Activated T-cell treated with anti-CD3 and anti-CD28 coated beads, Interleukin-2, amount 50 U/mL, for 4 hours (primary cell): ENCODE measurements at places on chromosomes 2 and 18. TPM values are rescaled to one million over a fixed set of nuclear protein-coding genes. Genes with fewer than 3 reads are reported as not detected.
A peak's percentile ranks its signal among the peaks of the same experiment; 100 is the strongest.

The DPP4 gene
- 15.3 TPM for total RNA-seq

The NTSR2 gene
- not detected for total RNA-seq

The MC2R gene
- total RNA-seq: not detected

The NGEF gene
- total RNA-seq: 0.11 TPM

The SPEG gene
- total RNA-seq: 0.74 TPM

The NAPG gene
- 28.9 TPM for total RNA-seq

GRCh38 chr2:202009019-202009481 lies 24.6 kb upstream of the FZD7 start:
- no peak for DNase-seq

DNA sequence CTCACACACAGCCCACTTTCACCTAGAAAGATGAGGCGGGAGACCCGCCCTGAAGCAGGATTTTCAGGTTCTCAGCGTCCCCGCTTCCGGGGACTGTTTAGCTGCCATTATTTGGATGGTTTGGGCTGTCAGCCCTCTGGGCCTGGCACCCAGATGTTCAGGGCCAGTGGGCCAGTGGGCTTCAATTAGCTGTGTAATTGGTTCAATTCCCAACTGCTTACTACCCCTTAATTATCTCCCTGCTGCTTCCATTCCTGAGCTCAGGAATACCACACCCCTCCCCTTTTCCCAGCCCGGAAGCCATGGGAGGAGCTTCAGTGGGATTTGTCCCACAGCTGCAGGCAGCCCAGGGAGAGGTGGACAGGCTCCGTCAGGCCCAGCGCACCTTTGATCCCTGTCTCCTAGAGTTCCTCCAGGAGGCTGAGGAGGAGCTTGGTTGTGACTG lies 114.1 kb upstream of the MYCN start:
- no peak for DNase-seq

- DNase-seq: no peak
Measured at GRCh38 chr2:19580830-19581229, 222.4 kb upstream of the OSR1 start.

- no peak for DNase-seq
Measured at GRCh38 chr2:12441750-12442475, 274.8 kb upstream of the TRIB2 start.

- DNase-seq: no peak
Measured at GRCh38 chr18:75240433-75240832, 29.8 kb downstream of the TSHZ1 start.

- DNase-seq: no peak
Measured at GRCh38 chr2:108958002-108958401, 31.0 kb downstream of the EDAR start.

DNA sequence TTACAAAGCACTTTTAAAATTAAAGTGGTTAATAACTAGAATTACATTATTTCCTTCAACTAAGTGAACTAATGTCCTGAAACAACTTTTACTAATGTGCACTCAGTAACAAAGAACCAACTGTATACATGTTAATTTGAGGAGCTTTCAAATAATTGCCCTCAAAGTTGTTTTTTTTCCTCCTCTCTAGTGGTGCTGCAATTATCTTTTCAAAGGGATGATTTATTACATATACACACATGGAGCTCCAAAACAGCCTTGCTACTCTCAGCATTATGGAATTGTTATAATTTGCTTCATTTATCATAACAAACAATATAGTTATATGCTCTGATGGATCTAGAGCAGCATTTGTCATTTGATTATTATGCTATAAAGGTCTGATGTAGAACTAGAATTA lies 246.3 kb upstream of the RASGRP3 start:
- DNase-seq: no peak

DNA sequence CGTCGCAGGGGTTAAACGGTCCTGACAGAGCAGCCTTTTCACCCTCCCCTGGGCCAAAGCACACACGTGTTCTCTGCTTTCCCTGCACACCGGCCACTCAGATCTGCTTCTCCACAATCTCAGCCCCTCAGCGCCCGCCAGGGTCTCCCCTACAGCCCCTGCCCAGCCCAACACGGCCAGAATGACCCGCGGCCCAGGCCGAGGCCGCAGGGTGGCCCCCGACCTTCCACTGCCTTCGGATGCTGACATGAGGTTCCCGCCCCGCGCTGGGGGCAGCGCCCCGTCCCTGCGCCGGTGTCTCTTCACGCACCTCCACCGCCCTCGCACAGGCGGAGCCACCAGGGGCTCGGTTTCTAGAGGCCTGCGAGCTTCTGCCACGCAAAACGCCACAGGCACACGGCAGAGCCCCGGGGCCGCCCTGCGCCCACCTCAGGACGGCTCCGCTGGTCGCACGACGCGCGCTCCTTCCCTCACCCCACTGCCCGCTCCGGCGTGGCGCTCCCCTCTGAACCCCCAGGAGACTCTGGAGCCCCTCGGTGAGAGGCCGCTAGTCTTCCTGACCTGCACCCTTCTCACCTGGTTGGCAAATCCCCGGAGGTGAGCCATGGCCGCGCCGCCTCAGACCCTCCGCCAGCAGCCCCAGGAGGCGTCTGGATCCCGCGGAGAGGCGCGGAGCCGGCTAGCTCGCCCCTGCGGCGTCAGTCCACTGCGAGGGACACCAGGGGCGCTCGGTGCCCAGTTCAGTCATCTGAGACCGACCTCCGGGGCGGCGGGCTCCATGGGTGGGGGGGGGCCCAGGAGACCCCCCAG lies 749 bp downstream of the STK25 start:
- DNase-seq: peak; percentile 20

GRCh38 chr2:85017411-85018048 lies 46.6 kb downstream of the KCMF1 start:
- DNase-seq: no peak

GRCh38 chr2:15313657-15314056 lies 247.5 kb downstream of the NBAS start:
- DNase-seq: no peak

DNA sequence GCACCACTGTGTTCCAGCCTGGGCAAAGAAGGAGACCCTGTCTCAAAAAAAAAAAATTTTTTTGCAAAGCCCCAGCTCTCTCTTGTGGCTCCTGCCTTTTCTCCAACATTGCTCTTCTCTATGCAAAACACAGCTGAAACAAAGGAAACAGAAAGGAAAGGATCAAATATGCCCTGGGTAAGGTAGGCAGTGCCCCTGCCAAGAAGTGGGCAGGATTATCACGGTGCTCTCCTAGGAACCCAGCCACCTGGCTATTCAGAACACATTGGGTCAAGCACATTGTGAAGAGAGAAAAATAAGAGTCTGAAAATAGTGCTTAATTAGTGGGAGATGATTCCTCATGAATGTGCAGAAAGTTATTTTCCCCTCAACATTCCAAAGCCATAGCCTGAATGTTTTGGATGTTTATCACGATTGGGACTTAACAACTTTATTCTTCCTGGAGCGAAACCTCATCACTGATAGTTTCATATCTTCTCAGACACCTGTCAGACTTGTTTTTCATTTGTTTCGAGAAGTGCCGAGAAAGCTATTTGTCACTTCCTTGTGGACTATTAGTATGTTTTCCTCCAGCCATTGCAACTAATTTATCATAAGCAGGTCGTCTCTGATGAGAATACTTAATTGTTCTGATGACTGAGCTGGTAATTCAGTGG lies 42.7 kb upstream of the RPL31 start:
- DNase-seq: no peak

DNA sequence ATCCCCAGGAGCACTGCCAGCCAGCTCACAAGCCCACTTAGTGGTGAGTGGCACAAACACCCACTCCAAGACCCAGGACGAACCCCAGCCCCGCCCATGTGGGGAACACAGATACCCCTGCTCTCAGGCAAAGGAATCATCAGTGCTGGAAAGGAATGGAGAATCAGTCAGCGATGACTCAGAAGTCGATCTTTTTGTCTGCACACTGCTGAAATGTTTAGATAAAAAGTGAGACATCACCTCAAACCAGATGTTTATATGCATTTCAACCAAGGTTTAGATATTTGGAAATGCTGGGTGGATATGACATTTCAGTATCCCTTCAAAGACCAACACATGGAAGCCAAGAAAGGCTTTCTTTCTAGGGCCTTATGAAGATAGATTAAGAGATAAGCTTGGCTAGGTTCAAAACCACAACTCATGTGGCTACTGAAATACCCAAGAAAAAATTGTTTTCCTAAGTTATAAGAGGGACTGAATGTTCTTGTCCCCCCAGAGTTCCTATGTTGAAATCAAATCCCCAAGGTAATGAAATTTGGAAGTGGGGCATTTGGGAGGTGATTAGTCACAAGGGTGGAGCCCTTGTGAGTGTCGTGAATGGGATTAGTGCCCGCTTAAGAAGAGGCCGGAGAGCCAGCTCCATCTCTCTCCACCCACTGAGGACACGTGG lies 43.7 kb downstream of the POU3F3 start:
- no peak for DNase-seq

- no peak for DNase-seq
Measured at GRCh38 chr2:32136097-32136496, 29.6 kb upstream of the SLC30A6 start.

GRCh38 chr18:28960146-28960545 lies 783.2 kb upstream of the CDH2 start:
- DNase-seq: no peak

DNA sequence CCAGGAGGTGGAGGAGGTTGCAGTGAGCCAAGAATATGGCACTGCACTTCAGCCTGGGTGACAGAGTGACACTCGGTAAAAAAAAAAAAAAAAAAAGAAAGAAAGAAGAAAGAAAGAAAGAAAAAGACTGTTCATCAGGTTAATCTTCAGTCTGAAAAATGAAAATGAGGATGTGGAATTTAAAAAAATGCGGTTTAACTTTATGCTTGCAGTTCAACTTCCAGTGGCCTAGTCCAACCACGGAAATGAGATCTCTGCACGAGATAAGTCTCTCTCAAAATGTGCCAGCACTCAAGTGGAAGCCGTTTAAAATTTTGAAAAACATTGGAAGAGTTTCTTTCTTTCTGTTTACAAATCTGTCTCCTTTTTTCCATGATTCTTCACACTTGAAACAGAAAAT lies 112.1 kb downstream of the DOCK10 start:
- DNase-seq: no peak

DNA sequence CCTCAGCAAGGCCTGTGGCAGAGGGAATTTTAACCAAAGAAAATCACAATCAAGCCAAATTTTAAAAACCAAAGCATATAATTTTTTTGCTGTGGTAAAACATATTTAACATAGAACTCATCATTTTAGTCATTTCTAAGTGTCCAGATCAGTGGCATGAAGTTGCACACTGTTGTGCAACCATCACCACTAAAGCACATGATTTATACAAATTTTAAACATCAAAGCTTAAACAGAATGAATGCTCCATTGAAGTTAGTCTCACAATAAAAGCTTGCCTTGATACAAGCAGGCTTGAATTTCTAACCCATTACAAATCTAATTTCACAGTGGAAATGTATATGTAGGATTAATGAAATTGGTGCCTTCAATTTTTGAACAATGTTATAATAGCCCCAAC lies 31.2 kb downstream of the FTCDNL1 start:
- DNase-seq: no peak

DNA sequence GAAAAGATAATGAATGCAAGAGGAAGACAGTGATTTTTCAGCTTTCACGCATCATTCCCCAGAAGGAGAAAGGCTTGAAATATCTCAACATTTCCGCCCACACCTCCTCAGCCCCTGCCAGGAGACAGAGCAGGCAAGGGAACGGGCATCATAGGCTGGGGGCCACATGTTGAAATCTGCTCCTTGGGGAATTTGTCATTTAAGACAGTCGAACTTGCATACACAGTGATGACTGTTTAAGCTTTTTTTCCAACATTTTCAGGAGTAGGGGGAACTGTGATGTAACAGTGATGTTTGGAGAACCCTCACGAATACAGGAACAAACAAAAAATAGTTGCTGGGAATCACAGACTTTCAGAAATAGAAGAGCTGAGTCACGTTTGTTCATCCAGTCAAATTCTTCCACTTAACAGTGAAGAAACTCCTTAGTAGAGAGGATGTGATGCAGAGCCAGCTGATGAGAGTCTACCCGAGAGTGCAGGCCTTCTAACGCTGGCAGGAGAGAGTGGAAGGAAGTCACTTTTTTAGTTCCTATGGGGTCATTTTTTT lies 266.8 kb downstream of the ALPK2 start:
- DNase-seq: no peak

DNA sequence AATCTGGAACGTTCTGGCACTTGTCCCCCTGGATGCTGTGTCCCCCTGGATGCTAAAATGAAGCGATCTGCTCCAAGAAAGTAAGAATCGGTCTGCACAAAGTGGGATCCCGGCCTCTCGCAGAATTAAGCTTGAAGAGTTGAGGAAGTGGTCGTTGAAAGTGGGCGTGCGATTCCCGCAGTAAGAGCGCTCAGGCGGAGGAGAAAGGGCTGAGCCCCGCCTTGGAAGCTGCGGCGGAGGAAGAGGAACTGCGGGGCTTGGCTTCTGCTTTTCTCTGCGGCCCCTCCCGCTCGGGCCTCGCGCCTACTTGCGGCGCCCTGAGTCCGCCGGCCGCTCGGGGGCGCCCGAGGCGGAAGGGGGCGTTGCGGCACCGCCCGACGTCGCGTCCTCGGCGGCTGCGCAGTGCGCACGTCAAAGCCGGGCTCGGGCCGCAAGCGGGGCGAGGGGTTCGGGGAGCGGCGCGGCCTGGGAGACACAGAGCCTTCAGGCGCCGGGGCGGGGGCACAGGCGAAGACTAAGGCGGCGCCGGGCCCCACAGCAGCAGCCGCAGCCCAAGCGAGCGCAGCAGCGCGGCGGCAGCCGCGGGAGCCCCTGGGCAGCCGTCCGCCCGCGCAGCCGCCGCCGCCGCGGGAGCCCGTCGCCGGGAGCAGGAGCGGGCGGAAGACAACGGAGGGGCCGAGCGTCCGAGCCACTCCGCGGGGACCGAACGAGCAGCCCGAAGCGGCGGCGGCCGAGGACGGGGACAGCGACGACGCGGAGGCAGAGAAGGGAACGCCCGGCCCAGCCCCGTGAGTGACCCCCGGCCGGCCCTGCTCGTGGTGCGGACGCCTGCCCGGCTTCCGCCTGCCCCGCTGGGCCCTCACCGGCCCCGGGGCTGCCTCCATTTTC lies at the start of gene CAB39:
CAB39 (plus strand) TSS at position 400 of the 888 bp plus-strand sequence. CDS start 47,160 bp downstream, outside the sequence.
- DNase-seq: peak; percentile 82

GRCh38 chr2:240579071-240579762 lies 7.3 kb upstream of the CAPN10 start:
- no peak for DNase-seq

DNA sequence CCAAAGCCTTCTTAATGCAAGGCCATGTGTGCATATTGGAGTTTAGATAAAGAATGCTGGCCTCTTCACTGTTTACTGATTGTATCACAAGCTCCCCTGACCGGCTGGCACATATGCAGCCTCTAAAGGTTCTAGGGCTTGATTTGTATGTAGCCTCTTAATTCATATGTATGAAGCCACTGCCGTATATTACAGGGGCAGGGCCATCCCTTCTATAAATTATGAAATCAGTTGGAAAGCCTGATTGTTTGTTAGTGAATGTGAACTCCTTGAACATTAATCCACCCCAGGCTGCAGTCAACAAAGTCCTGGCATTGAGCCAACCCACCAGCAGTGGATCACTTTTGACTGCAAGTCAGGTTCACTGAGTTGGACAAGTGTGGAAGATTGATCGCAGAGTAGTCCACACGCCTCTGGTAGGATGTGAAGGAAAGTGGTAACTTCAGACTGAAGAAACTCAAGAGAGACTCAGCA lies 61.6 kb upstream of the PARD3B start:
- DNase-seq: no peak

DNA sequence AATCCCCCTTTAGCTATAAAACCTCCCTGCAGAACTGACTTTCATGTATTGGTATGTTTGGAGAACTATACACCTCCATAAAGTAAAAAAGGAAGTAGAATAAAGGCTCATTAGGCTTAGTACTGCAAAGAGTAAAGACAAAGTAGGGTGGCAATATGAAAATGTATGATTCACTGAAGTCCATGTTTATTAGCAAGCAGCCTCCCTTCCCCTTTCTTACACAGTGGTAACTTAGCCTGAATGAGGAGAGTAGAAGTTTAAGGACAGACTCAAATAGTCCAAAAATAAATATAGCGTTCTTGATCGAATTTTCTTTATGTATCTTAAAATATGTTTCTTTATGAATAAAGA lies 1.5 kb downstream of the ZNF804A start:
- no peak for DNase-seq
